T-helper 2 cell (primary cell): ENCODE measurements at places on chromosomes 7 and 10.
A peak's percentile ranks its signal among the peaks of the same experiment; 100 is the strongest.

DNA sequence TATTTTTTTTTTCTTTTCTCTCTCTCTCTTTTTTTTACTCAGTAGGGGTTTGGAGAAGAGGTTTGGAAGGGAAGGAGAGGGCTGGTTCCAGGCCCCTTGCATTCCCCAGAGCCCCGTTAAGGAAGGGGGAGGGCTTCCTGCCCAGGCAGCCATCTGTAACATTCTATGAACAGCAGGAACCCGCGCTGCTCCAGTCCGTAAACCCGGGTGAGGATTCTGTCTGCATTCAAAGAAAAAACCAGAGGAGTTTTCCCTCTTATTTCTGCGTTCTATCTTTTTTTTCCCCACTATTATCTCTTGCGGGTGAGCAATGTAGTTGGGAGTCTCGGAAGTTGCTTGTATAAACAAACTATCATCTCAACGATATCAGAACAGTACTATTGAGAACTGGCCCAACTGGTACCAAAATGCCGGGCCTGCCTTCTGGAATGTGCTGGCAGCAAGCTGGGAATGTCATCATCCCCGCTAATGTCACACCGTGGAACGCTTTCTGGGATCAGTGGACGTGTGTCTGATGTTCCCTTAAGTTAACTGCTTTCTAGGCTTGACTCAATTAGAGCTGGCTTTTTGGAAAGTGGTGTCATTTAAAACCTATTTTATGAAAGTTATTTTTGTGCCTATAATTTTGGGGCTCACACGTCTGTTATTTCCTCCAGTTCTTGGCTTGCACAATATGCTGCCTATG is 153.1 kb upstream of the MEOX2 start:
- DNase-seq = no peak

DNA sequence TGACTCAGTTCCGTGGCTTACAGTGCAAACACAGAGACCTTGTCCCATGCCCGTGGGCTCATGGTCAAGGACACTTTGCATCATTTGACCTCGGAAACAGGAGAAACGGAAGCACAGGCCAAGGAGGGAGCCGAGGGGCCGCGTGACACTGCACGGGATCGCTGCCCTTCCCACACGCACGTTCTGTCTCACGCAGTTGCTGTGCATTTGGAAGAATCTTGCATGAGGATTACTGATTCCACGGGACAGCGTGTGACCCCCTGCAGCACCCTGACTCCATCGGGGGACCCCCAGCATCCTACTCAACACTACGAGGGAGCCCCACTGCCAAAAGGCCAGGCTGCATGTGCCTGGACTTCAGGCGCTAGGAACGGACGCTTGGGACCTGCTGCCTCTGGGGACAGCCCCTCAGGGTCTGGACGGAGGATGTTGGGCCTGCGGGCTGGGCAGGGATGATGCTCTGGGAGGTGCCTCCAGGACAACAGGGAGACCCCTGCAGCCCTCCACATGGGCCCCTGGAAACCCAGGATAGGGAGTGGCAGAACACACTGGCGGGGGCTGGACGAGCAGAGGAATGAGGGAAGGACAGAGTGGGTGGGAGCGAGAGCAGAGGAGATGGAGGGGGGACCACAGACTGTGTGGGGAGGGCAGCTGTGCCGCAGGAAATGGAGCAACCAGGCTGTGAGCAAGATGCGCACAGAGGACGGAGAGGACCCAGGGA is 222.2 kb downstream of the DNAJB6 start:
- DNase-seq = no peak

DNA sequence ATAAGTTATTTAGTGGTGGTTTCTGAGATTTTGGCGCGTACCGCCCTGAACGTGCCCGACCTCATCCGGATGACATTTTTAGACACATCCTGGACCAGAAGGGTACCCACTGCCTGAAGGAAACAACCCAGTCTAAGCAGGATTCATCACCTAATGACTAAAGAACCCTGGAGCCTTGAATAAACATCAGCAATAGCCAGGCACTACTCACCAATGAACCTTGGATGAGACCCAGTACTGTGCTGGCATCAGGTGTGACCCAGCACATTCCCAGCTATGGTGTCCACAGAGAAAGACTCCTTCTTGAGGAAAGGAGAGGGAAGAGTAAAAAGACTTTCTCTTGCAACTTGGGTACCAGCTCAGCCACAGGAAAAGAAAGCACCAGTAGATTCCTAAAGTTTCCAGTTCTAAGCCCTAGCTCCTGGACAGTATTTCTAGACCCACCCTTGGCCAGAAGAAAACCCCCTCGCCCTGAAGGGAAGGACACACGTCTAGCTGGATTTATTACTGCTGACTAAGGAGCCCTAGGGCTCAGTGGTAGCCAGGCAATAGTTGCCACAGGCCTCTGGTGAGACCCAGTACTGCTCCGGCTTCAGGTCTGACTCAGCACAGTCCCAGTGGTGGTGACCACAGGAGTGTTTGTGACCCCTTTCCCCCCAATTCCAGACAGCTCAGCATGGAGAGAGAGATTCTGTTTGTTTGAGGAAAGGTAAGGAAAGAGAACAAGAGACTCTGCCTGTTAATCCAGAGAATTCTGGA is 32.5 kb downstream of the ZNF277 start:
- no peak for DNase-seq

DNA sequence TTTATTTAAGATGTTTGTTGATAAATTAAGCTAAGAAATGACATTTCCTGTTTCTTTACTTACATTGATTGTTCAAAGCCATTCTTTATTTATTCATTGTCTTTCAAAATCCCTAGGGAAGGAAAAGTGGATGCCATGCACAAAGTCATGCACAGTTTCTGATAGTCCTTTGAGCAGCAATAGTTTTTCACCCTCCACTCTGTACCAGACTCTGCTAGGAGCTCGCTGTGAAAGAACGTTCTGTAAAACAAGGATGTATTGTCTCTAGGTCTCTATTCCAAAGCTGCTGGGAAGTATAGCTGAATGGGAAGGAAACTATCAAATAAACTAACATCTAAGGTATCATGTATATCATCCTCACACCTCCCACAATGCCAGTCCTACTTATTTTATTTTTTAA is 7.8 kb upstream of the NOC3L start:
- DNase-seq = no peak

- DNase-seq = no peak
Measured at GRCh38 chr10:45404087-45404769, 30.2 kb downstream of the ALOX5 start.

- DNase-seq = no peak
Measured at GRCh38 chr7:14095233-14095950, 105.9 kb upstream of the ETV1 start.

- no peak for DNase-seq
Measured at GRCh38 chr10:110408203-110408871, 89.4 kb upstream of the DUSP5 start.

DNA sequence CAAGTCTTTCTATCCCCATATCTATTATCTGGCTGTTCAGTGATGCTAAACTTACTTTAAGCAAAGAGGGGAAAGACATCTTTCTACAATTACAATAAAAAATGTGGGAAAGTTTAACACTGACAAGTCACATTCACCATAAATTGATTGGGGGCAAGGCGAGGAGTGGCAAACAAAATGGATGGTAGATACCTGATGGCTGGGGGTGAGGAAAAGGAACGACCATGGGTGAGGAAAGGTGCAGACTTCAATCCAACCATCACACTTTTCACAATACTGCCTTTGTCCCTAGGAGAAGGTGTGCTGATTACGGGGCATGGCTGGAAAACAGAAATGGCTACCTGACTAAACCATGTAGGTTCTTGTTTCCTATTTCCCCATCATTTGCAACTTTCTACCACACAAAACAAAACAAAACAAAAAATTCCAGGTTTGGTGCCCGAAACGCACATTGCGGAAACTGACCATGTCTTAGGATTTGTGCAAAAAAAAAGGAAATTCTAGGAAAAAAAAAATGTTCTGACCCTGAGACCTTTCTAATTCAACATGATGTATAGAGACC is 3.8 kb downstream of the RELN start:
- no peak for DNase-seq

- peak; percentile 94 for DNase-seq
Measured at GRCh38 chr10:33109788-33110469, 151.9 kb upstream of the ITGB1 start.

- DNase-seq = no peak
Measured at GRCh38 chr7:81111781-81112540, 193.1 kb upstream of the SEMA3C start.

GRCh38 chr10:121540732-121541395 is 57.4 kb downstream of the FGFR2 start:
- no peak for DNase-seq

DNA sequence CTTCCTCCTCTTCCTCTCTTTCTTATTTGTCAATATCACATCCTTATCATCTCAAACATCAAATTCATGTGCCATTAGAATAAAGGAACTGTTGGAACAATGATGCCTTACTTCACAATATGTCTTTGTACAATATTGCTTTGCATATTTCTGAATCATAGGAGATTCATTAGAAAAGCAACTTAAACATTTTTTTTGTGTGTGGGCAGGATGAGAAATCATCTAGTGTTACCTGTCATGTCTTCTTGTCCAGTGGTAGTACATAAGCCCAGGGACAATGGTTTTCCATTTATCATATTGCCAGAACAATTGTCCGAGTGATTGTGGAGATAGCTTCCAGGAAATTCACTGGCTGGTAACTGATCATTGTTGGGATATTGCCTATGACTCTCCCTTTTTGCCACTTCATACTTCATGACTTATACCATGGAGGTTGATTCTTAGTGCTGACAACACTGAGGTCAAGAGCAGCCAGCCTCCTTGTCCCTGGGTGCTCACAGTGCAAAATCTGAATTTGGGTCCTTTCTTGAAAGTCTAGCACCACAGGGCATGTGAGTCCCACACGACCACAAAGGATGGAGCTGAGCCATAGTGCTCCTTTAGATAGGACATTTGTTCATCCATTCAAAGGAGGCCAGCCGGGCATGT is 215.0 kb downstream of the MDFIC start:
- no peak for DNase-seq
